ENCODE measurements at places on chromosomes 11 and 22. TPM values are rescaled to one million over a fixed set of nuclear protein-coding genes. Genes with fewer than 3 reads are reported as not detected.

The GAL3ST1 gene
- total RNA-seq = 0.13 TPM

The TRIM6 gene
- total RNA-seq = 3.9 TPM

The APOBEC3B gene
- 0.76 TPM for total RNA-seq

The CLDN5 gene
- total RNA-seq = 793 TPM

The GNAZ gene
- 0.38 TPM for total RNA-seq

The GRAMD1B gene
- total RNA-seq = 5.5 TPM

The MTCH2 gene
- total RNA-seq = 85.2 TPM

The UBQLN3 gene
- not detected for total RNA-seq

The SLC16A8 gene
- total RNA-seq = under 0.01 TPM

The NRIP3 gene
- 1.2 TPM for total RNA-seq

The MLC1 gene
- total RNA-seq = not detected

The NUMA1 gene
- 119 TPM for total RNA-seq

The PDHX gene
- 15.3 TPM for total RNA-seq

The C22orf31 gene
- not detected for total RNA-seq

The TNNI2 gene
- not detected for total RNA-seq

The OR51I1 gene
- total RNA-seq = not detected

The RAB36 gene
- 0.77 TPM for total RNA-seq

The OR4A16 gene
- not detected for total RNA-seq

The SRSF8 gene
- total RNA-seq = 21.5 TPM

The RIMBP3B gene
- not detected for total RNA-seq

The SMC1B gene
- under 0.01 TPM for total RNA-seq

The SMTNL1 gene
- total RNA-seq = not detected

The PGA5 gene
- not detected for total RNA-seq

The ARHGAP20 gene
- total RNA-seq = 0.13 TPM

The C11orf16 gene
- total RNA-seq = not detected

The DGKZ gene
- total RNA-seq = 61.3 TPM

The LINC01488 gene
- total RNA-seq = not detected

The C22orf42 gene
- not detected for total RNA-seq

The DDB1 gene
- total RNA-seq = 356 TPM

The GPR83 gene
- total RNA-seq = under 0.01 TPM

The MS4A2 gene
- not detected for total RNA-seq

The ZBTB16 gene
- total RNA-seq = 6.4 TPM

The BBOX1 gene
- not detected for total RNA-seq
